ENCODE measurements at places on chromosomes 6 and 20.

DNA sequence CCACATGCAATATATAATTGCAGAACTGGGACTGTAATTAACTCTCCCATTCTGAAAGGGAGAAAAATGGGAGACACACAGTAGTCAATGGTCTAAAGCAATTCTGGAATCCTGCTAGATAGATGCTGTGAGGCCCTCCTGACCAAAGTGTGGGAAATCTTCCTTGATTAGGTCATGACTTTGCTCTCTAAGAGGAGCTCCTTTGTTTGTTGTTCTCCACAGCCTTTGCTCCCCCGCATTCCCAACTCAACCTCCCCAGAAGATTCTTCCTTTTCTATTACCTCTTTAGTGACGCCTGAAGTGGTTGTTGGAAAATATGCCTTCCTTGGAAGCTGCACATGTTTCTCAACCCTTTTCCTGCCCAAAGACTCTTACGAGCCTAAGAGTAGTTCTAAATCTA lies 28.8 kb upstream of the LIN28B start:
- DNase-seq: no peak

- no peak for DNase-seq
These were observed 16.1 kb upstream of the SIRPB2 start for GRCh38 chr20:1507276-1507675.

- DNase-seq: no peak
These were observed 276.3 kb upstream of the AGPAT4 start for GRCh38 chr6:161549977-161550655.

- DNase-seq: no peak
These were observed 104.4 kb downstream of the NCR2 start for GRCh38 chr6:41439524-41440418.

DNA sequence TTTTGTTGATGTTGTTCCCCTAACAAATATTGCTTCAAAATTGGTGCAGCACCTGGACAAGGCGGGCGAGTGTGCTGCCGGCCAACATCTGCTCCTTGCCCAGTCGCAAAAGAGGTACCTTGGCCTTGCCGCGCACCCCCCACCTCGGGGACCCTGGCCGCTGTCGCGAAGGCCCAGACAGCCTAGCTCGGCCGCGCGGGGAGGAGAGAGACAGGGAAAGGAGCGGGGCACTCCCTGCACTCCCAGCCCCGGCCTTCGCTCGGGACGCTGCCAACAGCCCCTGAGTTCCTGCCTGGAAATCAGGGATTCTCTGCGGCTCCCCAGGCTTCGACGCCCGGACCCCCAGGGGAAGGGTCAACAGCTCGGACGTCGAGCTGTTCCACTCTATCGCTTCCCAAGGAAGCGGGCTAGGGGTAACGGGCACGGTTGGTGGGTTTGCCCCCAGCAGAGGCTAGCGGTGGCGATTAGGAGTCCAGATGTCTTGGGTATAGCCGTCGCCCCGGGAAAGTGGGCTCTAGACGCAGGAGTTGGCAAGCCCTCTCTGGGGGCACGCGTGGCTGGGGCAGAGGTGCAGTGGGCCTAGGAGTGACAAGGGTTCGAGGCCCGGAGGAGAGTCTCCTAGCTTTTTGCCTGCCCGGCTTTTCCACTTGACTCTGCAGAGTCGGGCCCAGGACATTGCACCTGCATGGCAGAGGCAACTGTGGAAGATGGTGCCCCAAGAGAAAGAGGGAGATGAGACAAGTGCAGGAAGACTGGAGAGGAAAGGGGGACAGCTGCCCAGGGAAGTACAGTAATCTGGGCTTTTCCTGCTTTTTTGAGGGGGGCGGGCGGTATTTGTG lies 8.2 kb downstream of the POU3F2 start:
- no peak for DNase-seq

- DNase-seq: peak; percentile 2
These were observed 1531.1 kb downstream of the KHDRBS2 start for GRCh38 chr6:60754879-60755278.

DNA sequence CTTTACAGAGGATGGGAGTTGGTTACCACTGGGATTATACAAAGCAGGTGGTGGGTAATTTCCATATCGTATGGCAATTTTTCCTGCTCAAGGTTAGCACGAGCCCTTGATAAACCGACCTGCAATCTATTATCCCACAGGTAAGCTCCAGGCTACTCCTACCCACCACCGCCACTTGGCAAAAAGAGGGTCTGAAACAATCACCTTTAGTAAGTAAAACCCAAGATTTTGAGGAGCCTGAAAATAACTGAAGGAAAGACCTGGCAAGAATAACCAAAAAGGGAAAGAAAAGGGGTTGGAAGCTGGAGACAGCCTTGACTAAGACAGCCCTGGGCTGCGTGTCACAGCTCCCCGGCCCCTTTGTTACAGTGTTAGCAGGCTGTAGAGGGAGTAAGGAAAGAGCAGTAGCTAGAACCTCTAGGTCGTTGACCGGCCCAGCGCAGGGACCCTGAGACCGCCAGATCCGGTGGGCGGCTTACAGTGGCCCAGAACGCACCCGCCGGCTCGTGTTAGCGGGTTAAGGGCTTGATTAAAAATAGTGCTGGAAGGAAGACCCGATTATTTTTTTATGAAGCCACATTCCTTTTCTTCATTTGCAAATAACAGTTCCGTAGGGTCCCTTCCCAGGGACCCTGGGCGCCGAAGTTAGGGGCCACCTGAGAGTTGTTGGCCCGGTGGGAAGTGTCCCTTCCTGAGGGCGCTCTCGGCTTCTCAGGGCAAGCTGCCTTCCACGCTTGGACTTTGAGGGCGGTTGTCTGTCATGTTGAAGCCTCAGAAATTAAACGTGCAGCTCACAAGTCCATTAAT lies 30.5 kb downstream of the TFAP2B start:
- DNase-seq: no peak

- no peak for DNase-seq
These were observed 142.4 kb downstream of the FNDC1 start for GRCh38 chr6:159311618-159312017.

GRCh38 chr6:166996406-166996805 lies 2.8 kb upstream of the CEP43 start:
- DNase-seq: no peak
